Sciatic nerve (tissue), 2 donors: ENCODE measurements at places on chromosomes 11 and 22.

GRCh38 chr22:46068593-46069491, 81.5 kb upstream of the PPARA start:
- DNase-seq, result peak; percentile 59

- DNase-seq, result peak; percentile 17
These were observed 10.5 kb downstream of the DNAJB13 start for GRCh38 chr11:73961321-73961720.

DNA sequence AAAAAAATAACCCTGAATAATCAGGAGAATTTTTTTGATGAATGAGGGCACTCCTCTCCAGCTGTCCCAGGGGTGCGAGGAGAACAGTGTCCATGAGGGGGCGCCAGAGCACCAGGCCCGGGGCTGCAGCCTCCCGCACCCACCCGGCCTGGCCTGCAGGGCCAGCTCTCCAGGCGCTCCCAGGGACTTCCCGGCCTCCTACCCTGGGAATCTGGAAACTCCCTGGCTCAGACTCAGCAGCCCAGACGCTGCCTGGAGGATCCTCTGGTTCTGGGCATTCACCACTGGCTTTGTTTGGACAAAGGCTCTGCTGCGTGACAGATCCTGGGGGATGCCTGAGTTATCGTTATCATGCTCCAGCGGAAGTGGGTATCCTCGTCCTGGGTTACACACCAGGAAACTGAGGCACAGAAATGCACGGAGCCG, 31.0 kb downstream of the MCM5 start:
- peak; percentile 93 for DNase-seq

DNA sequence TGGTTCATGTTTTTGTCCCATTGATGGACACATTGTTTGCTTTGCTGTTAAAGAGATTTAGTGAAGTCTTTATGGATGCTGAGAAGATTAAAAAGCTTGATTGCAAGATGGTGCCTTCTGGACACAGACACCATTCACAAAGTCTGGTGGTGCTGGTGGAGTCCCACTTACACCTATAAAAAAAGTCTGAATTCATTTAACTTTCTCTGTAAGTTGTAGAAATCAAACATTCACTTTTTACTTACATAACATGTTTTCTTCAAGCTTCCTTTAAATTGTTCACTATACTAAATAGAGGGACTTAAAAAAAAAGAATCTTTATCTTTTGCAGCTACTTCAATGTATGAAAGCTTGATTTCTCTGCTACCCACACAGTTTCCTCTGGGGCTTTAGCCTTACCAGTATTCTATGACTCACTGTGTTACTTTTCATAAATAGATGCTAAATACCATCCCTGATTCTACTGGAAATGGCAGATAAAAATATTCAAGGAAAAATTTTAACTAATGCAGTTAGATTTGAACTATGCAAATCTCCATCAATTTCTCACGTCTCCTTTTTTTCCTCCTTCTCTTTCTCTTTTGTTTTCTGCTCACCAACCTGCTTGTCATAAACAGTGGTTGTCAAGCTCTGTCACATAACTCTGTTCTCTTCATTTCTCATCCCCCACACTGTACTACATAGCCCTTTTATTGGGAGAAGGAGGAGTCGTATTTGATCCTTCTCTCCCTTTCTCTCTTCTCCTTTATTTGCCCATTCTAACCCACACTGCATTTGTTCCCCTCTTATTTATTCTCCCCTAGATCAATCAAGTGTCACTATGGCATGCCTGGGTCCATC, 89.7 kb downstream of the FAM76B start:
- no peak for DNase-seq

DNA sequence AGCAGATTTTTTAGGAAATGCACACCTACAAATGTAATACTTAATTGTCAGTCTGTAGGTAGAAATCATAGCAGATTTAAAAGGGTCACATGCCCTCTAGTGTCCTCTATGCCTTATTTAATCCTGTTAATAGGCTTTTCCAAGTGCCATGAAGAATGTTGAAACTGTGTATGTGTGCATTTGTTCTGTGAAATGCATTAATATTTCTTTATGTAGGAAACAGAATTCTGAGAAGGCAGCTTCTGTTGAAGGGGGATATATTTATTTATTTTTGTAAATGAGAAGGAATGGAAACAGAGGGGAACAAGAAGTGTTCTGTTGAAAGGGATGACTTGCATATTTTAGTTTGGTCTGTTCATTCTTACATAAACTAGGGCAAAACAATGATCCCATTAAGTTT, 51.0 kb downstream of the SVIP start:
- no peak for DNase-seq

DNA sequence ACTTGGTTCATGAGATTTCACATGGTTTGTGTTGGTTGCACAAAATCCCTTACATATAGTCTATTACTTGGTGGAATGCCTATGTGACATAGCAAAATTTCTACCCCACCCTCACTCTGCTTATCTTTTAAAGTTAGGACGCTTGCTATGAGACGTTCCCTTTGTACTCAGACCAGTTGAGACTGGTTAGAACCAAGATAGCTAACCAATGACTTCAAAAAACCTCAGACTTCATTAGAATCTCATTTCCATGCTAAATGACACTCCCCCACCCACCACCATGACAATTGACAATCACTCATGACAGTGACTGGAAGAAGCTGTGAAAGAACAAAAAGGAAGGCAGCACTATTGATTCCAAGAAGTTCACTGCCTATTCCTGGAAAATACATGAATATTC, 313.6 kb downstream of the ETS1 start:
- DNase-seq, result no peak

- DNase-seq, result no peak
These were observed 108.6 kb downstream of the TRIM29 start for GRCh38 chr11:120029321-120029720.

GRCh38 chr11:102361086-102362031, 14.3 kb downstream of the BIRC2 start:
- DNase-seq, result no peak

- no peak for DNase-seq
These were observed 16.6 kb upstream of the MIF start for GRCh38 chr22:23877566-23877965.

- no peak for DNase-seq
These were observed 68.6 kb downstream of the LDLRAD3 start for GRCh38 chr11:36012455-36012854.

DNA sequence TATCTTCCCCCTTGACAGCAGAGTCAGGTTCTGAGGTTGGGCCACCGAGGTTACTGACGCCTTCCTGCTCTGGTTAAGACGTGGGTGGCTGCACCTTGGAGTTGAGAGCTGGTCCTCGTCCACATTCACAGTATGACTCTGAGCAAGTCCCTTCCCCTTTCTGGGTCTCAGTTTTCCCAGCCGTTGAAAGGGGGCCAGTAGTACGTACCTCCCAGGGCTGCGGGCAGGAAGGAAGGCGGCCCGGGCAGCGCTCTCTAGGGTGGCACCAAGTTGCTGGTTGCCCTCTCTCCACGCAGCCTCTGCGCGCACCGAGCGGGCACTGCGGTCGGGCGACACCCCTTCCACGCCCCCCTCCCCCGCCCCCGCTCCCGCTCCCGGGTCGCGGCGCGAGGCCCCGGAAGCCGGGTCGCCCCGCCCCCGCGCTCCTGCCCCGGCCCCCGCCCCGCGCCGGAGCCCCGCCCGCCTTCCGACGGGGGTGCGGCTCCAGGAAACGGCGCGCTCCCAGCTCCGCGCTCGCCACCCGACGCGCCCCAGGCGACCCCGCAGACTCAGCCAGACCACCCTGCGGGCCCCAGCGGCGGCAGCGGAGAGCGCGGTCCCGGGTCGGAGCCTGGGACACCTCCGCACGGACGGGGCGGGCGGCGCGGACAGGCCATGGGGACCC, at the start of gene EHBP1L1:
Gene EHBP1L1, plus strand, starts transcription at position 486 of the 664 bp plus-strand sequence. CDS start 250 bp downstream, outside the sequence.
- DNase-seq, result no peak

DNA sequence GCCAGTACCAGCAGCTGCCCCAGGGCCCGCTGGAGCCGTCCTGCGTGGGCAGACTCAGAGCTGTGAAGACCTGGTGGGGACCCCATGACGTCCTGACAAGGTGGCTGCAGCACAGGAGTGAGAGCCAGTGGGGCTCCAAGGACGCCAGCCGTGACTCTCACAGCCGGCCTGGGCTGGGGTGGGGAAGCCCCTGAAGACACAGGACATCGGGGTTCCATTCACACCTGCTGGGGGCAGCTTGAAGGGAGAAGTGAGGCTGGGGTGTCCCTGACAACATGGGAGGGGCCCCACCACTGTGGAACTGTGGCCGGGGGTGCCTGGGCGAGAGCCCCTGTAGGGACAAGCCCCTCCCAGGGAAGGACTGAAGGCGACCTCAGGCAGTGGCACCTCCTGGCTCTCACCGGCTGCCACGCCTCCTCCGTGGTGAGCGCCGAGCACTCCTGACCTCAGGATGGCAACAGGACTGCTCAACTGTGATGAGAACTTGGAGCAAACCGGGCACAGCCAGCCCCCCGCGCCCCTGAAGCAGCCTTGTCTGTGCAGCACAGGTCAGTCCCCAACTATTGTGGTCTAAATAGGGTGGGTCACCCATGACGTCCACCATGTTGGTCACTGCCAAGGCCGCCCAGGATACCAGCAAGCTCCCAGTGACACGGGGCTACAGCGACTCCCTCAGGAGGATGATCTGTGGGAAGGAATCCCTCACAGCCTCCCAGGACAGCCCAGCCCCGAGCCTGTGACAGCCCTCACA, 22.7 kb upstream of the IL17REL start:
- DNase-seq, result no peak

- DNase-seq, result peak; percentile 80
These were observed 26.4 kb upstream of the OAF start for GRCh38 chr11:120184371-120184945.

GRCh38 chr11:6617315-6617781, 1.9 kb downstream of the TPP1 start:
- DNase-seq, result no peak

DNA sequence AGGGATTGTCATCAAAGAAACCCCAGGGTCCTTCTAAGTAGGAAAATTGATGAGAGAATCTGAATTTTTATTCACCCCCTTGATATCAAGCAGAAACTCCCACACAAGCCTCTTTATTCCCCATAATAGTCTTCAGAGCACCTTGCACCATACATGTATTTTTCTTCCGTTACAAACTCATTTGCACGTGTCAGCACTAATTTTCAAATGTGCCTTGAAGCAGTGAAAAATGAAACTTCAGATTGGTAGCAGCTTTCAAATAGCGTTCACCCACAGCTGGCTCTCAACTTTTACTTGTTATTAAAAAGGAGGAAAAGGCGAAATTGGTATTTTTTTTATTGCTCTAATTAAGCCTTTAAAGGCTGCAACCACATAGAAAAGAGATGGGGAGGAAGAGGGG, 343.0 kb upstream of the TENM4 start:
- no peak for DNase-seq

DNA sequence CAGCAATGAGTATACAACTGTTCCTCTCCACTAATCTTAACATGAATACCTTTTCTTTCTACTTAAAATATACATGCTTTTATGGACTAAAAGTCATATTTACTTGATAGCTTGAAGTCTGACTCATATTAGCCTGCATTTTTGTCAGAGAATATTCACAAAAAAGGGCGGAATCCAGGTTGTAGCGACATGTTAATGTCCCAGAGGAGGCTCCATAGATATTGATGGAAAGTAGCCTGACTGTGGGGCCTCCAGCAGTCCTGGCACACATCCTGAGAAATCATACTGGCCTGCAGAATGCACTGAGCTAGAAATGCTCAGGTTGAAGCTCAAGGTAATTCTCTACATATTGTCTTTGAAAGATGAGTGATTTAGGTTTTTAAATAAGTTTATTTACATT, 1051.1 kb downstream of the NTM start:
- DNase-seq, result no peak

- no peak for DNase-seq
These were observed 36.6 kb downstream of the RRP8 start for GRCh38 chr11:6566704-6567370.

DNA sequence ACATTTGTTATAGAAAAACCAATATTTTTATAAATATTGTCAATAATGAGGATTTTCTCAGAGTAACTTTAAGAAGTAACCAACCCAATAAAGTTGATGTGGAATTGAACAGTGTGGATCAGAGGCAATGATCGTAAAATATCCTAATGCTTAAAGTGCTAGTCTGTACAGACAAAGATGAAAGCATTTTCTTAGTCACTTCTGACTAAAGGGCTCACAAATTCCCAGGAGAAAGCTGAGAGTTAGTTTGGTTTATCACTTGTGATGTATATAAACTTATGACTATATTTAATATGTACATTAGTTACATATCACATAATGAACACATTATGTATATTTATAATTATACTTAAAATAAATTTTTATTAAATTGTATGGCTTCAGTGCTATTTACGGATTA, 25.4 kb upstream of the DDI1 start:
- DNase-seq, result no peak

DNA sequence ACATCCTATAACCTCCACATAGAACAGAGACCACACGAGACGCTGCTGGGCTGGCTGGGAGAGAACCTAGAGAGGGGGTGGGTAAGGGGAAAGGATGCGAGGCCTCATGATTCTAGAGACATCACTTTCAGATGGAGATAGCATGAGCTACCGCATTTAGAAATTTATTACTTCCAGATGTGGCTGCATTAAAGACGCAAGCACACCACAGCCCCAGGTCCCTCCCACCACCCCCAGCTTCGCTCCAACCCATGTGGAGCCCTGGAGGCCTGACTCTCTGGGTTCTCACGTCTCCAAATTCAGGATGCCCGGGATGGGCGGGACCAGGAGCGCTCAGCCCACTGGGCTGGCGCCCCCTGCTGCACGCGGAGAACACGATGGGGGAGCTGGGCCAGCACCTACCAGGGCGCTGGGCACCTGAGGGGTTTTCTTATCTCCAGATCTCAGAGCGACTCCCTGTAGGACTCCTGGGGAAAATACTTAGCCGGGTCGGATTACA, 13.6 kb downstream of the MRPL21 start:
- peak; percentile 86 for DNase-seq

- no peak for DNase-seq
These were observed 87.8 kb downstream of the FEZ1 start for GRCh38 chr11:125408311-125408711.

DNA sequence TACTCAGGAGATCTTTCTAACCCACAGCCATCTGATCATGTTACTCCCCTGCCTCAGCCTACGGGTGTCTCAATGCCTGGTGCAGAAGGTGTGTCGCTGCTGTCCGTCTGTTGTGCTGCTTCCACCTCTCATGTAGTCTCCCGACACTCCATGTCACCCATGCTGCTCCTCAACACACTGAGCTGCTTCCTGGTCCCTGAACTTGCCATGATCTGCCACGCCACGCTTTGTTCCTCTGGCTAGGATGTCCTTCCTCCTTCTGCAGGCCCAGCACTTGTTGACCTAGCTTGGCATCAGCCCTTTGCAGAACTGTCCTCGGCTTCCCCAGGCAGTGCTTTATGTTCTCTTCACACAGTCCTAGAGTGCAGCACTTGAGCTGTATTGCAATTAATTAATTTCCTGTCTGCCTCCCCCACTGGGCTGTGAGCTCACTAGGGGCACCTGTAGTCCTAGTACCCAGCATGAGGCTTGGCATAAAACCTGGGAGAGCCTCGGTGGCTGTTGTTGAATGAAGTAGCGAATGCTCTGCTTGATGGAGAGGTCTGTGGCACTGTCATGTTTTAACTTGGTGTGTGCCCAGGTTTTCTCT, 9.5 kb downstream of the GTPBP1 start:
- no peak for DNase-seq

- DNase-seq, result no peak
These were observed 41.7 kb upstream of the FGF3 start for GRCh38 chr11:69860796-69861445.

- DNase-seq, result no peak
These were observed 70.8 kb downstream of the KCNJ1 start for GRCh38 chr11:128796270-128796669.

GRCh38 chr11:123103326-123103980, 41.5 kb upstream of the HSPA8 start:
- peak; percentile 63 for DNase-seq

- no peak for DNase-seq
These were observed 6.4 kb downstream of the CDC42EP2 start for GRCh38 chr11:65321076-65321475.
